ENCODE measurements at places on chromosomes 1 and 21.

GRCh38 chr1:20291645-20292084 lies 990 bp downstream of the VWA5B1 start:
- no peak for DNase-seq

GRCh38 chr1:237018896-237019295 lies 14.7 kb upstream of the MT1HL1 start:
- no peak for DNase-seq

DNA sequence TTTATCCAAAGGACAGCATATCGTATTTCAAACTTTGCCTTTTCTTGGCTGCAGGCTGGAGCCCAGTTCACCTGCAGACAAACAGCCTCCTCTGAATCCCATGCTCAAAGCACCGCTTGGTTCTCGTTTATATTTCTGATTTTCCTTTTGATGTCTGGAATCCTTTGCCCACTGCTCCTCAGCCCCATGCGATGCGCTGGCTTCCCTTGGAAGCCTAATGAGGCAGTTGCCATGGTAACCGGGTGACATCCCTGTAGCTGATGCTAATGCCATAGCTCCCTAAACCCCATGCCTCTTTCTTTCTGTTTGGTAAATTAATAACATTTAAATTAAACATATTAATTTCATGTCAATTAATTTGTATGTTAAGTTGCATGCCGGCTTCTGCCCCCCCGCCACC lies 327.1 kb downstream of the PRDM2 start:
- no peak for DNase-seq

DNA sequence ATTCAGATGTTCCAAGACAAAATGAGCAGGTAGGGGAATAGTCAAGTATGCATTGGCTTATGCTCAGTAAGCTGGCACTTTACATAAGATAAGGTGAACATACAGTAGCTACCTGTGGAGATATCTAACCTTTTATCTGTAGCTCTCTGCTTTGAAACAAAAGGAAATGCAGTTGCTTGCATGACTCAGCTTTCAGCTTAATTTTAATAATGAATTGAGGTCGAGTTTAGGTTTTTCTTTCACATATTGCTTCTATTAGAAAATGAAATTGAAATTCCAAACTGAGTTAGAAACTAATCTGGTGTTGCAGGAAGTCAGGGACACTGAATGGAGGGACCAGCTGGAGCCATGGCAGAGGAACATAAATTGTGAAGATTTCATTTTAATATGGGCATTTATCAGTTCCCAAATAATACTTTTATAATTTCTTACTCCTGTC lies 8.3 kb downstream of the FRRS1 start:
- DNase-seq: no peak

GRCh38 chr1:55050283-55050682 lies 10.9 kb downstream of the PCSK9 start:
- no peak for DNase-seq

DNA sequence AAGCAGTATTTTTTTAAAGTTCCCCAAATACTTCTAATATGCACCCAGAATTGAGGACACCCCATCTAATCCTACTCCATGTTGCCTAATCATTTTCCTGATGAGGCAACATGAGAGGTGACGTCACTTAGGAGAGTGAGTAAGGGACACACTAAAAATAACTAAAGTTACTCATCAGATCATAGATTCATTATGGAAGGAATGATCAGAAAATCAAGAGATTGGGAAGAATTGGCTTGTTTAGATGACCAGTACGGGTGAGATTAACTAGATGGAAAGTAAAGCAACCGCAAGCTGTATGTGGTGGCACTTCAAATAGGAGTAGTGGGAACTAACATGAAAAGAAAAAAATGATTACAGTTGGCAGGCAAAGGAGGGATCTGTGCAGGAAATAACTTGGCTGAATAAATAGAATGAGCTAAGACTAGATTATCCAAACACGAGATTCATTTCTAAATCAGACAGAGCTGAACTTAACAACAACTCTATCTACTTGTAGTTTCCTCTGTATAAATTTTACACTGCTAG lies 61.4 kb upstream of the CXADR start:
- DNase-seq: no peak

GRCh38 chr21:34852448-34852847 lies 183.7 kb downstream of the CLIC6 start:
- no peak for DNase-seq

- DNase-seq: no peak
Observed at GRCh38 chr1:49229555-49229954, 452.9 kb upstream of the BEND5 start.

DNA sequence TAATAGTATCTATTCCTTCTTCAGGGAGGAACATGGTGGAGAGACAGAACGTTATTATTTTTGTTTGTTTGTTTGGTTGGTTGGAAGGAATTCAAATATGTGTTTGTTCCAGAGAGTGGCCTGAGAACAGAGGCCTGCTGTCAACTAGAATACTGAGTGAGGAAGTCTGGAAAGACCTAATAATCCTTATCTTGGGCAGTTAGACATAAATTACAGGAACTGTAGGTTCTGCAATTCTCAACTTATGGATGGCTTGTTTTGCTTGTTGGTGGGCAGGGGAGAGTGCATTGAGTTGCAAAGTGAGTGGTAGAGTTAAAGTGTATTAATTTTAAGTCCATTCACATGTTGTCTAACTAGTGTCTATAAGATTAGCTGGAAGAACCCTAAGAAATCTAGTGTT lies 197.6 kb downstream of the BACH1 start:
- no peak for DNase-seq

DNA sequence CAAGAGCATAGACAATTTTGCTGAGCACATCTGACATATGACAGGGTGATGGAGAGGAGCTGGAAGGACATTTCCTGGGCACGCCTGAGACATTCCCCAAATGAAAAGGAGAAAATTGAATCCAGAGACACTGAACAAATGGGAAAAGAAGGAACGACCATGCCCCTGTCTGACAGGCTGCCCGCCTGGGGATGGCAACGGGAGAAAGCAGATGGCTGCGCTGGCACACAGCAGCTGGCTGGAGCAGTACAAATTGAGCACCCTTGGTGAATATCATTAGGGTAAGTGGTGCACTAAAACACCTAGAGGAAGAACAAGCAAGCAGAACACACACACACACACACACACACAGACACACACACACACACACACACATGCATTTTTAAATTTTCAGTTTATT lies 174.3 kb upstream of the DUSP10 start:
- DNase-seq: no peak

DNA sequence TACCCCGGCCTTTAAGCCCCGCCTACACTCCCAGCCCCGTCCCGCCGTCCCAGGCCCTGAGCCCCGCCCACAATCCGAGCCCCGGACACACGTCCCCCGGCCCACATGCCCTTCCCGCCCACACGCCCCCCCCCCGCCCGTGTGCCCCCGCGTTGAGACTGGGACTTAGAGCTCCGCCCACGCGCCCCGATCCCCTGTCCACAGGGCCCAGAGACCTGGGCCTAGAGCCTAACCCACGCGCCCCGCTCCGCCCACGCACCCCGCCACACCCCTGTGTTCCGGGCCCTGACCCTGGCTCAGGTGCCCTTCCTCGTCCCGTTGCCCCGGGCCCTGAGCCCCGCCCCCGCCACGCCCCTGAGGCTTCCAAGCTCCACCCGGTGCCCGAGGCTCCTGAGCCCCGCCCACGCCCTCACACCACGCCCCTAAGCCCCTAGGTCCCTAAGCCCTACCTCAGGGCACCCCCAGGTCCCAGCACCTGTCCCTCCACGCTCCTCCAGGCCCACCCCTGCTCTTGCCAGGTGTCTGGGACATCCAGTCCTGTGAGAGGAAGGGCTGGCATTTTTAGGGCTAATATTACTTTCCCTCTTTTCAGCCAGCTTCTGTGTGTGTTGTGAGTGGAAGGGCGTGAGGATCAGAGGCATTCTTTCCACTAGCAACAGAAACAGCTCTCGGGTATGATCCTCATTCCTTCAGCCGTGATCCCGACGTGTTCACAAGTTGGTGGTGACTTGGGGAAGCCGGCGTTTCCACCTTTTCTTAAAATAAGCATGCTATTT lies 552 bp upstream of the GPR157 start:
- peak; percentile 49 for DNase-seq

GRCh38 chr1:165644064-165644735 lies 13.2 kb downstream of the MGST3 start:
- no peak for DNase-seq

DNA sequence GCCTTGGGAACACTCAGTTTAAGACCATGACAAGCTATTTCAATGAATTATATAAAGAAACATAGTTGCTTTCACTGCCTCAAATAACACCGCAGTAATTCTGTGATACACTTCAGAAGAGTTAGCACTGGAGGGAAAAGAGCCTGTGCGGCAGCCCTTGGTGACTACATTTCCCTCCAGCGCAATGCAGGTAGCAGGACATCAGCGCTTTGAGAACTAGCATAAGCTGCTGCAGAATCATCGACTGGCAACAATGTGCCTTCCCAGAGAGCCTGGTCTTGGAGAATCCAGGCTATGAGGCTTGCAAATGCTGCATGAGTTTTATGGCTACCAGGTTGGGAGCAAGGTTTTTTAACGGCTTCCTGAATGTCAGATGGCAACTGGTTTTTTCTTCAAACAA lies 7.5 kb downstream of the NRIP1 start:
- no peak for DNase-seq

GRCh38 chr1:109603229-109603628 lies 16.2 kb downstream of the GNAT2 start:
- no peak for DNase-seq

DNA sequence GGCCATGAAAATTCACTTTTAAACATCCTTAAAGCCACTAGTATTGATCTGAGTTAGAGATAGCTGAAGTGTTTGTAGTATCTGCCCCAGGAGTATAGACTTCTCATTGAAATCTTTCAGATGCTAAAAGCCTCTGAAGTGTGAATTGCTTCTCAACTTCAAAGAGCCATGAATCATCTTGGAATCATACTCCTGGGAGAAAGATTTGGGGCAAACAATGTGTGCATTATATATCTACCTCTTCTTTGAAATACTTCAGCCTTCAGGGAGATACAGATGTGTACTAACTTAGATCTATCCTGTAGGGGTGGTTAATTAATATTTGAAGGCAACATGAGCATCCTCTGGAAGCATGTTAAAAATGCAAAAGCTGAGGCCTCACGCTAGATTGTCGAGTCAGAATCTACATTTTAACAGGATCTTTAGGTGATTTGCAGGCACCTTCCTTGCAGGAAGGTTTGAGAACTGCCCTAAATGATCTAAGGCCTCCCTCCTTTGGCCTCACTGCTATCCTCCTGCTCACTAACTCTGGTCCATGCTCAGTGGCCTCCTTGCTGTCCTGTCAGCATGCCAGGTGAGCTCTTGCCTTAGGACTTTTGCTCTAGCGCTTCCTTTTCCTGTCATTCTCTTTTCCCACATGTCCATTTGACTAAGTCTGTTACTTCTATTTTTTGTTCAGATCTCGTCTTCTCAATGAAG lies 6.0 kb upstream of the SCYL3 start:
- DNase-seq: no peak

DNA sequence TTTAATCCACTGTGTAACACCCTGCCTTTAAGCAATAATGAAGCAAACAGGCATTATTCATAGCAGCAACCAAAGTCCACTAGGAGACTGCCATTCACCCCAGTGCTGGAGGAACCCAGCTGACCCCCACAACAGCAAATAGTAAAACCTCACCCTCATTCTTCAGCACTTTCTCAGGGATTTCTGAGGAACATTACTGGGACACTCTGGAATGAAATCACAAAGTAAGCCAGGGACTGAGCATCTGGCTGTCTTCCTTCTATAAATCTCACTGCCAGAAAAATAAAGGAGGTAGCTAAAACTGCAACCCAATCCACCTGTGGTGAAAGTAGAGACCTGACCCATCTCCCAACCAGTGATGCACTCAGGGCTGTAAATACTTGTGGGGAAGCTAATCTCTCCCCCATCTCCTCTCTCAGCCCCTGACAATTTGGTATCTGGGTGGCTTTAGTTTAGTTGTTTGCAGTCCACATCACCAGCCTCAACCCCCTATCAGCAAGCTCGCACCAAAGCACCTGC lies 47.1 kb downstream of the COL6A1 start:
- DNase-seq: no peak

- DNase-seq: no peak
Observed at GRCh38 chr1:234987415-234988154, 141.1 kb downstream of the TOMM20 start.

- no peak for DNase-seq
Observed at GRCh38 chr1:1069711-1070676, 4.1 kb downstream of the RNF223 start.

DNA sequence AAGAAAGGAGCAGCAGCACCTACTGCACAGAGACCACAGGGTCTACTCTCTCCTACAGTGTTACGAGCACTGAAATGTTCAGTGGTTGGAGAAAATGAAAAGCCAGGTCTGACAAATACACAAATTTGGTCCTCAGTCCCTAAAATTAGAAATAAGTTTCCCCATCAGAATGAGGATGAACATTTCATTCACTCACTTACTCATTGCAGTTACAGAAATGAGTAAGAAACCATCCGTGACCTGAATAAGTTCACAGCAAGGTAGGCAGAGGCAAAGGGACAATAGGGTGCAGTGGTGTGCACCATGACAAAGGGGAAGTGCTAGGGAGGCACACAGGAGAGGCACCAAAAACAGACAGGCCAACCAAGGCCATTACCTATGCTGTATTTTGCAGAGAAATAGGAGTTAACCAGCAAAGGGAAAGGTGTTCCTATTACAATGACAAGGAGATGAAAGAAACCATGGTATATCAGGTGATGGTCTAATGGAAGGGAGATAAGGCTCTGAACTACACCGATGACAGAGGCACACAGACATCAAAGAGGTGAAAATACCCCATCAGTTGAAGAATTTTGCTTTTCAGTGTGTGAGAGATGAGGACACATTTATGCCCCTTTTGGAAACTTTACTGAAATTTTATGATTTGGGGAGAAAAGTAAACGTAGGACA lies 29.4 kb downstream of the VAV3 start:
- no peak for DNase-seq

DNA sequence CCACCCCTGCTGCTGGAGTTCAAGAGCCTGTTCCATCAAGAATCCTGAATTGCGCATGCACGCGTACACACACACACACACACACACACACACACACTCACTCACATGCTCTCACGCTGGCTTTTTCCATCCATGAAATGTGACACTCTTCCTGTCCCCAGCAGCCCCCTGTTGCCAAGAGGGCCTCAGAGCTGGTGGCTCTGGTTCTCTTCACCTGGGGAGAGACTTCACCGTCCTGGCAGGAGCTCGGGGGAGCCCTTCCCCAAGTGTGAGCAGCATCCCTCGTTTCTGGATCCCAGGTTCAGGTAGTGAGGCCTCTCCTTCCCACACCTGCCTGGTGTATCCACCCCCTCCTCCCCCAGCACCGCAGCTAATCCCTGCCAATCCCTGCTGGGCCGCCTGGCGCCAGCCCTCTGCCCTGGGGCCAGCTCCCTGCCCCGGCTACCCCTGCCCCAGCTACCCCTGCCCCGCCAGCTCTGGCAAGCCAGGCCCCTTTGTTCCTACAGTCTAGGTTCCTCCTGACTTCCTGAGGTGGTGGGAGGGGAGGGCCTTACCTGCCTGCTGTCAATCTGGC lies 9.9 kb downstream of the PLOD1 start:
- no peak for DNase-seq

- no peak for DNase-seq
Observed at GRCh38 chr1:192869308-192869940, 60.6 kb downstream of the RGS2 start.

- no peak for DNase-seq
Observed at GRCh38 chr21:27796106-27796505, 829.2 kb upstream of the ADAMTS5 start.

GRCh38 chr1:31029026-31029425 lies 36.5 kb downstream of the PUM1 start:
- DNase-seq: no peak

- no peak for DNase-seq
Observed at GRCh38 chr1:46552357-46553237, 1.1 kb upstream of the KNCN start.

GRCh38 chr1:41673378-41673777 lies 188.9 kb upstream of the EDN2 start:
- DNase-seq: no peak

GRCh38 chr1:9593492-9594465 lies 5.1 kb downstream of the TMEM201 start:
- no peak for DNase-seq
